AG04449 (cell line): ENCODE measurements at places on chromosomes 7 and 10.

DNA sequence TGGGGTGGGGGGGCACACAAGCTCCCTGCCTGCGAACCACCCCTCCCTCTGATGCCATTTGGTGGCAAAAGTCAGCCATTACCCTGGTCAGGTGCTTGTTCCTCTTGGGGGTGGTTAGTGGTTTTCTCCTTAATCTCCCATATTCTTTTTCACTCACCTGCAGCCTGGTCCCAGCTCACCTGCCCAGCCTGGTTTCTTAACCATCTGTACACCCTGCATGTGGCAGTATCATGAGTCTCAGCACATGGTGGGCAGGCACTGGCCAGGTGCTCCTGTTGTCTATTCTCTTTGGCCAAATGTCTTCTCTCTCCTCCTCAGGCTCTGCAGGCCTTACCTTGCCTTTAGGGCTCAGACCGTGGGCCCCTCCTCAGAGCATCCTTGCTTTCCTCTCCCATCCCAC lies 30.5 kb downstream of the OGDH start:
- no peak for DNase-seq

GRCh38 chr10:3192856-3193635 lies 20.5 kb upstream of the PITRM1 start:
- no peak for DNase-seq

GRCh38 chr7:38938001-38938485 lies 29.1 kb upstream of the VPS41 start:
- DNase-seq: no peak

GRCh38 chr10:18690541-18690940 lies 31.3 kb downstream of the ARL5B start:
- DNase-seq: no peak

GRCh38 chr7:34227525-34227924 lies 322.2 kb downstream of the BMPER start:
- no peak for DNase-seq

- DNase-seq: no peak
Observed at GRCh38 chr7:74191231-74191630, 17.1 kb downstream of the EIF4H start.

GRCh38 chr10:74821501-74821900 lies 4.9 kb upstream of the KAT6B start:
- DNase-seq: no peak

DNA sequence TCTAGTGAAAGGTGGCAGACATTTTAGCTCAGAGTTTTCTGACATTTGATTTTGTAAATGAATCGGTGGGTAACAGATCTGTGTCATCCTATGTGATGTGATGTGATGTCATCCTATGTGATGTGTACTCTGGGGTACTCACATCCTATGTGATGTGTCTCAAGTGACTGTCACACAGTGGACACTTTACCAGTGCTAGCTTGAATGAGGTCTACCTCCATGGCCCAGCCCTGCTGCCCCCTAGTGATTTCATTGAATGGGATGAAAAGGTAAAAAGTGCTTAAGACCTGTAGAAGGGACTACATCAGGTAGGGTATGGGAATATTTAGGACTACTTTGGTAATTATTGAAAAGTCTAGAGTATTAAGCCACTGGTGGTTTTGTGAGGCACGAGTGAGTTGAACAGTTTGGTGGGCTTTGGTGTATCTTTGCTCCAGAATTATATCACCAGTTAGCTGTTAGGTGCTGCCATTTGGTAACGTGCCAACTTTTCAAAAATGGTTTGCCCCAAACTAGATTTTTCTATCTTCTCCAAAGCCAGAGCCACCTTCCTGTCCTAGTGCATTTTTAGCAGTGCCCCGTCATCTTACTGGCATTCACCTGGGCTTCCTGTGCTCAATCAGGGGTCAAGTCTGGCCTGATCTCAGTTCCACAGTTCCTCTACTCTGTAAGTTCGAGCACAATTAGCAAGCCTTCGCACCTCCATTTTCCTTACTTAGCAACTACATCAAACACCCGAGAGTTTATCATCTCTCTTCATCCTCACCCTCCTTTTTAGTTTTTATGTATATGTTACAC lies 9.7 kb downstream of the EIF4H start:
- no peak for DNase-seq

DNA sequence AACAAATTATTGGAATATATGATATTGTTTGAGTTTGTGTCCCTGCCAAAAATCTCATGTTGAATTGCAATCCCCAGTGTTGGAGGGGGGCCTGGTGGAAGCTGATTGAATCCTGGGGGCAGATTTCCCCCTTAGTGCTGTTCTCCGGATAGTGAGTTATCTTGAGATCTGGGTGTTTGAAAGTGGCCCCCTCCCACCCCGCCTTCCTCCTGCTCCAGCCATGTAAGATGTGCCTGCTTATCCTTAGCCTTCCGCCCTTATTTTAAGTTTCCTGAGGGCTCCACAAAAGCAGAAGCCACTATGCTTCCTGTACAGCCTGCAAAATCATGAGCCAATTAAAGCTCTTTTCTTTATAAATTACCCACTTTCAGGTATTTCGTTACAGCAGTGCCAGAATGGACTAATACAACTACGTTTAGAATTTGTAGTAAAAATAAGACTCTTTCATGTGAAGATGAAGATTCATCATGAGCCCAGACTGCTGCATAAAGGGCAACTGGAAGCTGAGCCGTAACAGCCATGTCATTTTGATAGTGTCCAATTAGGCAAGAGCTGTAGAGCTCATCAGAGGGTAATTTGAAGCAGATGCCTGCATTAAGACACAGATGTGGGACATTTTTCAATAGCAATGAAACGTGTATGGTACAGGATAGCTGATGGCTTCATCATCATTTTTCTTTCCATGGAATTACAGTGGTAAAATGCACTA lies 1007.2 kb downstream of the REEP3 start:
- no peak for DNase-seq

GRCh38 chr10:18202680-18203460 lies 62.6 kb downstream of the CACNB2 start:
- DNase-seq: no peak

DNA sequence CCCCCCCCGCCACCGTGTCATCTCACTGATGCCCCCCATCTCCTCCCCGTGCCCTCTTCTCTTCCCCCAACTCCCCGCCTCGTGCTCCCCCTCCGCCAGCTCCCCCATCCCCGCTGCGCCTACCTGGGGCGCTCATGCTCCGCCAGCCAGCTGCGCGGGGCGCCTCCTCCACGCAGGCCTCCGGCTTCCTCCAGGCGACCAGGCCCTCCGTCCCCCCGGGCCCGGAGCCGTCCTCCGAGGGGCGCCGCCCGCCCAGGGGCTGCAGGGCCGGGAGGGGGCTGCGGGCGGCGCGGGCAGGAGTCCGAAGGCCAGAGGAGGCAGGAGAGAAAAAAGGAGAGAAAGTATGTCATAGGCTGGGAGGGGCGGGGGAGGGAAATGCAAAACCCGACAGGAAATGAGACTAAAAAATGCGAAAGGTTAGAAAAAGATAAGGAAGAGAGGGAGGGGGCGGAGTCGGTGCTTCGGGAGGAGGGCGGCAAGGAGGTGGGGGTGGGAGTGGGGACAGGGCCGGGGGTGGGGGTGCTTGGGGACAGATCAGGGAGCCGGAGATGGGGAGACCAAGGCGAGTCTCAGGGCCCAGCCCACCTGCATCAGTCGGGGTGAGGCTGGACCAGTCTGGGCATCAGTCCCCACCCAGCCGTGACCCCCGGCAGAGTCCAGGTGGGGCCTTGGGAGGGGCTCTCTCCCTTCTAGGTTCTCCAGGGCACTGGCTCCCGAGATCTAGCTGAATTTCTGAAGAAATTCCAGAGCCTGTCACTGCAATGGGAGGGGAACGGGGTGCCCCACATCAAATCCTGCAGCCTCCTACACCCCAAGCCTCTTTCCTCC lies at the start of gene CARD11:
Gene CARD11 (minus strand): TSS at position 324 of the 828 bp plus-strand sequence. CDS start 85,361 bp downstream, outside the sequence.
- no peak for DNase-seq

- no peak for DNase-seq
Observed at GRCh38 chr10:43110338-43111071, 27.7 kb upstream of the CSGALNACT2 start.

DNA sequence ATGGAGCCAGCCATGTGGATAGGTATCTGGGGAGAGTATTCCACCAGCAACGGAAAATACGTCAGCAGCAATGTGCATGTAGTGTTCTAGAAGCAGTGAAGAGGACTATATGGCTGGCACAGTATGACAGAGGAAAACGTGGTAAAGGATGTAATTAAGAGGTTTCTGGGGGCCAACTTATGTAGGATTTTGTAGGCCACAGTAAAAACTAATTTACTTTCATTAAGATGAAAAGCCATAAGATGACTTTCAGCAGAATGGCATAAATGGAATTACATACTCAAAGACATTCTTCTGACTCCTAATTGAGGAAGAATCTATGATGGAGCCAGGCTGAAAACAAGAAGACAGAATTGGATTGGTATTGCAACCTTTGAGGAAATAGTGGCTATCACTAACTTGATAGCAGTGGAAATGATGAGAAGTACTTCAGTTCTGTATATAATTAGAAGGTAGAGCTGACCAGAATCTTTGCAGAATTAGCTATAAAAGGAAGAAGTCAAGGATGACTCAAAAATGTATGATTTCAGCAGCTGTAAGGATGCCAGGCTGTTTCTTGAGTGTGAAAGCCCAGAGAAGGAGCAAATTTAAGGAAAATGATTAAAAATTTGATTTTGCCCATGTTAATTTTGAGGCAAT lies 156.7 kb downstream of the MBL2 start:
- no peak for DNase-seq

- DNase-seq: no peak
Observed at GRCh38 chr10:122178655-122179054, 92.4 kb upstream of the BTBD16 start.

- DNase-seq: no peak
Observed at GRCh38 chr7:35258125-35258867, 4.4 kb upstream of the TBX20 start.

- no peak for DNase-seq
Observed at GRCh38 chr7:151763420-151763984, 113.4 kb downstream of the PRKAG2 start.

GRCh38 chr10:26773633-26774032 lies 76.1 kb downstream of the PDSS1 start:
- DNase-seq: no peak

GRCh38 chr10:29408847-29409240 lies 120.0 kb downstream of the LYZL1 start:
- no peak for DNase-seq

DNA sequence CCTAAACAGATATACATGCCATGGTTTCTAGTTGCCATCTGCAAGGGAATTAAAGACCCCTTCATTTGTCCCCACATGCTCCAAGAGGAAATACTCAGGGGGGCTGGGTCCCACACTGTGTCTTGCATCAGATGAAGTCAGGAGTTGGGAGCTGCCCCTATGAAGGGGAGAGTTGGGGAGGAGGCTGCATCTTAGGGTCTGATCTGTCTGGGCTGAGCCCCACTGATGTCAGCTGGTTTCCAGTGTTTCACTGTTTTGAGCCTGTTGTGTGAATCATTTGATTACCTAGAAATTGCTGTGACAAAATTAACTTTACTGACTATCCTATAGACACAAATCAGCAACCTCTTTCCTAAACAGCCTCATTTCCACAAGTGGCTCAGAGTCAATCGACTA lies 4.9 kb upstream of the ADCY1 start:
- DNase-seq: no peak

GRCh38 chr10:89503151-89503550 lies 32.2 kb downstream of the SLC16A12 start:
- DNase-seq: no peak

DNA sequence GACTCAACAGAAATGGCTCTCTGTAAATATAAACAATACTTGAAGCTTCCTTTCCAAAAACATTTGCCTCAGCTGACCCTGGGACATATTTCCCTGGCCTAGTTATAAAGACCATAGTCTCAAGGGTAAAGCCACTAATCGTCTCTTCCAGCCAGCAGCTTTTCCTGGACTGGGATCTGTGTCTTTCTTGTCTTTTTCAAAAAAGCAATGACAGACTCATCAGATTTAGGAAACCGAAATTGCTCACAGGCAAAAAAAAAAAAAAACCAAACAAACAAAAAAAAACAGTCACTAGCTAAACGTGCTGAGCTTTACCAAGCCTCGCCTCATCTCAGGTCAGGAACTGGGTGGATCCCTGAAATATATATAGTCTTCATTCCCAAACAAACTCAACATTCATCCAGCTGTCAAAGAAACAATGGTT lies 23.5 kb downstream of the STN1 start:
- DNase-seq: no peak

DNA sequence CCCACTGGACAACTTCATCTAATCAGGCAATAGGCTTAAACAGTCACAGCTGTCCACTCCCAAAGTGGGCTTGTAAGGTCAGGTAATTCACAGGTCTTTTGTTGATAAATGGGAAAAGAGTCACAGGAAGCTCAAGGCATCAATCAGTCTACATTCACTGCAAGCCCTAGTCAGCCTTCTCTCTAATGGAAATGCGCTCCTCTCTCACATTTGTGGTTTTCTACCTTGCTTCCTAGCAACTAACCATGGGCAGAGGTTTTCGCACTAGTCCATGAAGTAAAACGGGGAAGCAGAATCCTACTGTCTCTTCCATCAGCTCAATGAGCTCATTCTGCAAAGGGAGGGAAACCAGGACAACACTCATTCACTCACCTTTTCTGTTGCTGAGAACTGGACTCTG lies 53.5 kb upstream of the APBB1IP start:
- no peak for DNase-seq

DNA sequence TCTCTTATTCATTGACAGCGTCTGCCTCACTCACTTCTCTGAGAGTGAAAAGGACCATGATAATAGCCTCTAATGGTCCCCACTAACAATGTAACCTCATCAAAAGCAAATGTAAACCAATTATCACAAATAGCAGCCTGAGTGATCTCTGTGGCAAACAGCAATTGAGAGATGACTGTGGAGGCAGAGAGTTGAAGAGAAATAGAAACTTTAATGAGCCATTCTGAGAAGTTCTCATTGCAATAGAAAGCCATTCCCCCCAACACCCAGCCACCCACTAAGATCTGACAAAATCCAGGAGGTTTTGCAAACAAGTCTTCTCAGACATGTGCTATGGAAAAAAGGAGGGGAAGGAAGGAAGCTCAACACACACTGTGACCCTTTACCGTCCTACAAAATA lies 44.2 kb upstream of the RNF148 start:
- no peak for DNase-seq
